ENCODE measurements at places on chromosomes 4 and X.

- no peak for DNase-seq
Measured at GRCh38 chrX:153468008-153468580, 2.3 kb downstream of the HAUS7 start.

DNA sequence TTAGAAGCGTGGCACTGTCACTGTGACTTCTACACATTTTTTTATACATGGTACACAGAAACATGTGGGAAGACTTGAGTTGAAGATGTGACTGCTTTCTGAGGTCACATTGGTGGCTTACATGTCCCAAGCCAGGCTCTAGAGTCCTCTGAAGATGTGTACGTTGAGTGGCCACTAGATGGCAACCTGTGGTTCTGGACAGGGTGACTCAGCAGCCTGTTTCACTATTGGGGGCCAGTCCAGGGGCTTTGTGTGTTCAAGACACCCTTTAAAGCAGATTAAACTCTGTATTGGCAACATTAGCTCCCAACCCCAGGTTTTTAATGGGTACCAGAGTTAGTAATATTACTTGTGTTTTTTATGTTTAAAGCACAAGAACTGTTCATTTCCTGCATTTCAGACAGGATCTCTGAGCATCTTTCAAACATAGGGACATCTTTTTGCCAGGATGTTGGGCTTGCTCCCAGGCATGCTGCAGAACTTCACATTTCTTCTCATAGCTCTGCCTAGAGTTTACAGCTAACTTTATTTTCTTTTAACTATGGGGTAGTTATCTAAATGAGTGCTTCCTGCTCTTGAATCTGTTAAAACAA, 53.0 kb downstream of the DCUN1D4 start:
- DNase-seq, result peak; percentile 60

- no peak for DNase-seq
Measured at GRCh38 chr4:42554072-42554471, 102.8 kb downstream of the ATP8A1 start.

DNA sequence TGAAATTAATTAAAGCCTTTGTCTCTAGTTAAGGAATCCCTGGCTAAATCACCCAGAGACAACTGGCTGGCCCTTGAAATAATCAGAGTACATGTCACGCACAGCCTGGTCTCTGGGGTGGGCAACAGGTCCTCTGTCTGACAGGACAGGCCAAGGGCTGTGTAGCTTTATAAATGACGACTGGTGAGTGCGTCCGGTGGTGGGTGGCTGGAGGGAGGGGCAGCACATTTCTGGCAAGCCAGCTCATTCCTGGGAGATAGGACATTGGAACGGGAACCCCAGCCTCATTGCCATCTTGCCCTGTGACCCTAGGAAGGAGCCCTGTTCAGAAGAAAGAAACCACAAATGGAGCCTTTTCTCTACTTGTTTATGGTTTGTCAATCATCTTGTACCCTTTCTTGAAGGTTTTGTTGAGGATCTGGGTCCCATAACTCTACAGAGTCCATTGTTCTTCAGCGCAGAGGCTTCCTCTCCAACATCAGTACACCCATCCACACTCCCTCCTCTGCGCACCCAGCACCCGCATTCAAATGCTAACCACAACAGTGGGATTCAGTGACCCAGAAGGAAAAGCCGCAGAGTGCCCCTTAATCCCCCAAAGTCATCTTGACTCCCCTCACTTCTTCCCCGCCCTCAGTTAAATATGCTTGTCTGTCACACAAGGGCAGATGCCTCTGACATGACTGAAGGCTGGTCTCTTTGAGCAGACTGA, 368.1 kb downstream of the UNC5C start:
- no peak for DNase-seq

DNA sequence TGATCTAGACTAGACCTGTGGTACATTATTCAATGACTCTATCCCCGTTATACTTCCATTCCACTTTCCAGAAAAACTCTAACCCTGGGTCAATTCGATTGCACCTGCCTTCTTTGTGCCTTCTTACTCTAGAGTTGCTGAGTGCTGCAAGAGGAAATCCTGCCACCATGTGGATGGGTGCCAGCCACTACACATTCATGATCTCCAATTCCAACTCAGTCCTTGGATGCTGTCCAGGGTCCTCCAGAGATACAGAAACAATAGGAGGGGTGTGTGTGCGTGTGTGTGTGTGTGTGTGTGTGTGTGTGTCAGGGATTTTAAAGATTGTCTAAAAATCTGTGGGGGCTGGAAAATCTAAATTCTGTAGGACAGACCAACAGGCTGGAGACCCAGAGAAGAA, 42.9 kb upstream of the INTS6L start:
- peak; percentile 0 for DNase-seq

- DNase-seq, result no peak
Measured at GRCh38 chr4:37675587-37676290, 10.4 kb downstream of the RELL1 start.

DNA sequence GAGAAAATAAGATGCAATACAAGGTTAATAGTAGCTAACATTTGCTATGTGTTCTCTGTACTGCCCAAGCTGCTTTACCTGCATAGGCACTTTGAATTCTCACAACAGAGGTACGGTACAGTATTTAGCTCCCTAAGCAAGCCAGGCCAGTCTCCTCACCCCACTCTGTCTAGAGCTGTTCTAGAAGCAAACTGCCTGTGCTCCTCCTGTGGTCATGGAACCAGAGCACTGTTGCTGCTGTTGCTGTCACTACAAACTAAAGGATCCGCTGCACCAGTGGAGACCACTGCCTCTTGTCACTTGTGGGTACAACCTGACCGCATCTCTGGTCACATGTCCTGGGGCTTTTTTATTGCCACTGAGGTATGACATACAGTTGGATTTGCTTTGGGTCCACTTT, 19.6 kb downstream of the ZNF330 start:
- DNase-seq, result no peak

GRCh38 chr4:139704915-139705485, 39.4 kb downstream of the MGST2 start:
- DNase-seq, result no peak

- no peak for DNase-seq
Measured at GRCh38 chr4:41132055-41132683, 82.2 kb downstream of the APBB2 start.

DNA sequence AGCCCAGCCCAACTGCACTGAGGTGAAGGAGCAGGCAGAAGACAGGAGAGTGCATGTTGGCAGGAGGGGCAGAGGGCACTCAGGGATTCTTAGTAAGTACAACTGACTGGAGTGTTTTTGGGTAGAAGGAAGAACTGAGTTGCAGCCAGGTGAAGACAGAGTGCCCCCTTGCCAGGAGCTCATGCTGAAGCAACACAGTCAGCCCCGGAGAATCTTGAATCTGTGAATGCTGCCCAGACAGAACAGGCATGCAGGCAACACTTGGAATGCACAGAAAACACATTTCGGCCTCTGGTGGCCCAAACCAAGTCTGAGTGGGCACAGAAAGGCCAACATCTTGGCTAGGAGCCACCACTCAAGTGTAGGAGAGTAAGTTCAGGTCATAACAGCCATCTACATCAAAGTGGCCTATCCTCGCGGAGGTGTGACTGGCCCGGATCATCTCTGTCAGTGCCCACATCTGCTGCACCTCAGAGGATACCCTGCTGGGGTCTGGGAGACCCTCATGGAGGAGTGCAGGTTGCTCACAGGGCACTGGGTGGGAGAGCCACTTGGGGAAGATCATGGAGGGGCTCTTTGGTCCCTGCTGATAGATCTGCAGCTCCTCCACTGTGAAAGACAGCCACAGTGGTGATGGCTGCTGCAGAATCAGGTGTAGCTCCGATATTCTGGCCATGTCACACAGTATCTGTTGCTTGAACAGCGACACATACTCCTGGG, 40.4 kb downstream of the USP11 start:
- no peak for DNase-seq

DNA sequence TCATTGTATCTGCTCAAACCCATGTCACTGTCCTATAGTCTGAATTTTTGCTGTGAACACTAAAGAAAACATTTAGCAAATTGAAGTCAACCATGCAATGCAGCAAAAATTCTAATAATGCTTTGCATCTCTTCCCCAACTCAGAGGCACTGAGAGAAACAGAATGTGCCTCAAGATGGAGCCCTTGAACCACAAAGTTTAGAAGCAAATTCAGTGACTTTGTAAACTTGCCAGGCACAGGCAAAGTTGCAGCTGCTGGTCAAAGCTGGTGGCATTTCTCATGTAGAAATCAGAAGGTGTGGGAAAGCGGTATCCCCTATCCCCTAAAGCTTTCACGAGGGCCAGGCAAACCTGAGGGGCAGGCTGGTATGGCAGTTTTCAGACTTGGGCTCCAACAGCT, 121.7 kb upstream of the DIPK2B start:
- DNase-seq, result peak; percentile 8

DNA sequence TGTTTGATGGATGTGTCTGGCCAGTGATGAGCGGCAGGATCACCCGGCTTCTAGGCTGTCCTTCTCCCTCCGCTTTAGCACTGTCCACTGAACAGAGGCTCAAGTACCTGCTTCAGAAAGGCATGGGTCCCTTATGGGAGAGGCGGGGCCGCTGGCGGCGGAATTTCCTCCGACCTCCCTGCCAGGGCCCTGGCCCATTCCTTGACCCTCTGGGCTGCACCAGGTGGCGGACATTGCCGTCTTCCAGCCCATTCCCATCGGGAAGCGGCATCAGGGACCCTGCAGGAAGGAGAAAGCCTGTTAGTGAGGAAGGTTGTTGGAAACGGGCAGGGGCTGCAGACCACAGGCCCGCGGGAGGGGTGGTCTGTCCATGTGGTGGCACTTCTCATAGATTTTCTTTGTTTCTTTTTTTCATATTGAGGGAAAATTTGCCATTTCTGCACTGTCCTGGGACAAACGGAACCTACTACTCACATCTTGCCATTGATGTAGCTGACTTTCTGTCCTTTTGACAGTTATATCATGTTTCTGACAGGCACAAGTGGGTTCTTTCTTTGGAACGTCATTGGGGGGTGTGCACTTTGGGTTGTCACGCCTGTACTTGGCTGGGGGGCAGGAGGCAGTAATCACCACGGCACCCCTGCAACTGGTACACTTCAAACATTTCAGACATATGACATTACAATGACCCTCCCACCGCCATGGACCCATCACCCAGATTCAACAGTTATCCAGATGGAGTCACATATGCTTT, 6.1 kb downstream of the APLN start:
- no peak for DNase-seq

- DNase-seq, result no peak
Measured at GRCh38 chr4:69830560-69831269, 29.2 kb downstream of the SULT1E1 start.

- no peak for DNase-seq
Measured at GRCh38 chr4:45741897-45742296, 382.0 kb downstream of the GABRG1 start.

GRCh38 chrX:129959493-129959832, 23.0 kb upstream of the BCORL1 start:
- DNase-seq, result no peak

DNA sequence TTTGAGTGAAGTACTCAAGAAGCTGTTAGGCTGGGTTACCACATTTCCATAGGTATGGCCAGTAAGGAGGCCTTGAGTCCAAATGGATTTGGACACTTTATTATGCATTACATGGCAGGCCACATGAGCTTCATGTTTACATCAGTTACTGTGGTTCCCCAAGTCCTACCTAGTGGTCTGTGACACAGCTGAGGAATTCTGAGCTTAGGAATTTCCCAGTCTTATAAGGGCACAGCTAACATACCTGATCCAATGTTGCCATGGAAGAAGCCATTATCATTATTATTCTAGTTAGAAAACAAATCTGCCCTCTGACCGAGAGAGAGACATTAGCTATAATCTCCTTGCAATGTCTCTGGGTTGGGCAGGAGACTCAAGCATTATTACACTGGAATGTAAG, 174.4 kb upstream of the NUDT10 start:
- DNase-seq, result no peak

DNA sequence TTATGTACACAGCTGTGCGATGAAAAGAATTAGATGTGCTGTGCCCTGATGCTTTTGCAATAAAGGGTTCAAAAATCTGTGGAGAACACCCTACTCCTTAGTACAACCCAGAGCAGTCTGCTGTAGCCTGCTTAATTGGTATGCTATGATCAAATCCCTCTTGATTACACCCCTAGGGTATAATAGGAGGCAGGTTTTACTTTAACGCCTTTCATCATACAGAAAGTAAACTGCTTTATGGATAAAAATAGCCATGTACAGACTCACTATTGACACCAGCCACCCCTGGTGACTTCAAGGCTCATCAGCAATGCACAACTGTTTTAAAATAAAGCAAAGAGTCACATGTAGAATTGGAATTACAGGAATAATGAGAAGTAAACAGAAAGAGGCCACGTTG, 315.3 kb downstream of the DMD start:
- no peak for DNase-seq

GRCh38 chr4:113756005-113756410, 5.5 kb downstream of the CAMK2D start:
- DNase-seq, result no peak

GRCh38 chrX:129522184-129523078, 859 bp downstream of the SMARCA1 start:
- DNase-seq, result peak; percentile 0

DNA sequence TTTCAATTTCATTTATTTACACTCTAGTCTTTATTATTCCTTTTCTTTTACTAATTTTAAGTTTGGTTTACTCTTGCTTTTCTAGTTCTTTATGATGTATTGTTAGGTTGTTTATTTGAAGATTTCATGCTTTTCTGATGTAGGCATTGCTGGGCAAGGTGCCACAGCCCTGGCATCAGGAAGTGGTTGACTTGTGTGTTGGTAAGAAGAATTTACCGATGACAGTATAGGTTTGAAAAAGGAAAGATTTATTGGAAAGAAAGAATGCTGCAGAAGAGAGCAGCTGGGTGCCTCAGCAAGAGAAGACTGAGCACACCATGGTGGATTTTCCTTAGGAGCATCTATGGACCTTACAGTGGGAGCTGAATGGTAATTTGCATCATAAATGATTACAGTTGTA, 153.2 kb downstream of the KLF8 start:
- DNase-seq, result no peak

DNA sequence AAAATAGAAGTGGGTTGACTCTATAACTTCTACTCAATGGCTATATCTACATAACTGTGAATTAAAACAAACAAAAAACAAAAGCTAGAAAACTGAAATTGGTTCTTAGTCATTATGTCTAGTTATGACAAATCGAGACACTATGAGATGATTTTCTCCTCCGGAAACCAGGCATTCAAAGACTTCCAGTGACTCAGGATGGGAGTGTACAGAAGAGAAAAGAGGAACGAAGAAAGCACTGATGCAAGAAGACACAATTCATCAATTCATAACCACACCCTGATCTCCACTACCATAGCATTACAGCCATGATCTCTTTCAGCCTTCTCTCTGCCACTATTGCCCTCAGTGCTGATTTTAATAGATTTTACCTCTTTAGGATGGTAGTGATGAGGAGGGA, 253.6 kb downstream of the CBLL2 start:
- DNase-seq, result no peak

DNA sequence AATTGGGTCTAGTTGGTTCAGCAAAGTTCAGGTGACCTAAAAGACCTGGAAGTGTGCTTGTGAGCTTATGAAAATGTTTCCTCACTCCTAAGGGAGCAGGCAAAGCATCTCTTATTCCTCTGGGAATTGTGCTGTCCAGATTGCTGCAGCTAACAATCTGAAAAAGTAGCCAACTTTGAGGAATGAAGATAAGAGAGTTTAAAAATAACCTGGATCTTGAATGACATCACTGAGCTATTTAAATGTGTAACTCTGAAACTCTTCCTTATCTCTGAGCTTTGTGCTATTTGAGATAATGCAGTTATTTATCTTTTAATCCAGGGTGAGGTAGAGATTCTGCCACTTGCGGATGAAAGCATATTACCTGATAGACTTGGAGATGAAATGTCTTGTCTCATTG, 384.8 kb downstream of the PPP4R3C start:
- DNase-seq, result no peak

GRCh38 chr4:11730545-11730944, 301.9 kb upstream of the HS3ST1 start:
- DNase-seq, result no peak

GRCh38 chr4:91622925-91623602, 680.7 kb upstream of the GRID2 start:
- no peak for DNase-seq

Data from hypothalamus (tissue), 51 donors.